HFFc6 (cell line): ENCODE measurements at places on chromosomes 4 and X.

DNA sequence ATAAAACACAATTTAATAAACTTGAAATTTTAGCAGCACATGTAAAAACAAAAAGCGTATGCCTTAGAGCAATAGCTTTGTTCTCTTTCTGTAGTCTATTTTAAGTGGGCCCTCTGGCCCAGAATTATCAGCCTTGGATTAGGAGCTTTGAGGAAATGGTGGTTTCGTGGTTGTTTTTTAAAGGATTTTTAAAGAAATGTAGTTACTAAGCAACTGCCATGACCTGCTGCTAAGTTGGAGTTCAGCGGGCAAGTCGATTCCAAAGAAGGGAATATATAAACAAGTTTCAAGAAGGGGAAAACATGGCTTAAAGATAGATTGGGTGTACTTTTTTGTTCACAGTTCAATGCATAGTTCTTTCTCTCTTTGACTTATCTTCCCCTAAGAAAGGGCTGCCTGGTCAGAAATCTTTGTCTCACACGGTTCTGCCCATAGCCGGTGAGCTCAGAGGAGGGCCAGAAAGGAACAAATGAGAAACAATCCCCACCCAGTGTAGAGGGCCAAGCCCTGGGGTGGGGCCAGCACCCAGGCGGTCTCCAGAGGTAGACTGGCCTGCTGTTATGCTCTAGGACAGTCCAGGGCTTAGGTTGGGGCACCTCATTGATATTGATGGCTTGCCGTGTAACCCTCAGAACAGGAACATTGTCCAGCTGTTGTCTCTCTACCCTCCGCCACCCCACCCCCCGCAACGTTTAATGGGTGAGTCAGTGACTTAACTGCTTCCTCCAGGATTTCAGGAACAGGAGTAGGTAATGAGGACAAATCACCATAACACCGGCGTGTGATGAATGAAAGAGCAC lies 32.5 kb downstream of the DLG3 start:
- DNase-seq, result peak; percentile 49

GRCh38 chrX:50818986-50819385 lies 5.0 kb upstream of the SHROOM4 start:
- DNase-seq, result no peak

- DNase-seq, result no peak
Observed at GRCh38 chr4:82692101-82692780, 106.4 kb downstream of the SCD5 start.

DNA sequence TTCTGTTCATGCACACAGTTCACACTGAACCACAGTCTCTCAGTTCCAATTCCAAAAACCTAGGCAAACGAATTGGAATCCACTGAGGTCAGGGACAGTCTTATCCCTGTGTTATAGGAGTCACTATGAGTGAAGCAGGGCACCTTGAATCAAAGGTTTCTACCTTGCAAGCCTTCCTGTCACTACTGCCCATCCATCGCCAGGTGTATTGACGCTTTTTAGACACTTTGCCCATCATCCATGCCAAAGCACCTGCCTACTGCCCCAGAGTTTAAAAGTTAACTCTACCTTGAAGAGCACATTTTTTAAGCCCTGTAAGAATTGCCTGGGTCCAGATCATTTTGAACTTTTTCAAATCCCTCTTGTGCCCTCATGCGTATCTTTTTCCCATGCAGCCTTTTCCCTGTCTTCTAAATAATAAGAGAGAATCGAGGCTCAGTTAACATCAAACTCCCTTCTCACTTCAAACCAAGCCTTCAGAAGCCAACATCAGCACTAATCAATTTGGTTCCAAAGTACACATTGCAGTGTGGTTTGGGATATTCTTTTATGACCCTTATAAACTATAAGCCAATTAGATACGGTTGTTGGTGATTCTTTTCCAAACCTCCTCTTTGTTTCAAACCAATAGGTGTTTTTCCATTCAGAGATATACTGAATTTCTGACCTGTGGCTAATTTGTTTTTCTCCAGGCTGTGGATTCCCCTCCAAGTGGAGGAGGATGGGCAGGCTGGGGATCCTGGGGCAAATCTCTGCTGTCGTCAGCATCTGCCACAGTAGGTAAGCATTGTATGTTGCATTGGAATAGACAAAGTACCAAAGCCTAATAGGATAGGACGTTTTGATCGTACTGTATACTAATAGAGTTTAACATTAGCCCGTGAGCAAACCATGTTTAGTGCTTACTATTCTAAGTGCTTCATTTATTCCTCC lies 23.7 kb downstream of the FAM114A1 start:
- no peak for DNase-seq

GRCh38 chr4:151921386-151921785 lies 160.6 kb upstream of the GATB start:
- peak; percentile 62 for DNase-seq

- no peak for DNase-seq
Observed at GRCh38 chrX:51608126-51608525, 10.6 kb downstream of the CENPVL3 start.

GRCh38 chr4:17497890-17498523 lies 13.9 kb downstream of the QDPR start:
- no peak for DNase-seq

DNA sequence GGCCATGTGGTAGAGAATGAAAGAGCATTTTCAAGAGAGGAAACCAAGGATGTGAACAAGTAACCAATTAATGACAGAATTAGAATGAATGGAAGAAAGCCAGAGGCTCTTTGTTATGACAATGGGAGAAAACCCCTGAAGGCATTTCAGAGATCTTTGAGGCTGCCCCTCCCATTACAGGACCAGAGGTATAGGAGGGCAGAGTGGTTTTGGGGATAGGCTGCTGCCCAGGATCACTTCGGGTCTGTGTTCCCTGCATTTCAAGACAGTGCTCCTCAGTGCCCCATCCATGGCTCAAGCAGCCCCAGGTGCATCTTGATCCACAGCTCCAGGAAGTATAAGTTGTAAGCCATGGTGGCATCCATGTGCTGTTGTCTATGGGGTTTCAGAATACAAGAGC lies 124.0 kb upstream of the HPF1 start:
- DNase-seq, result no peak

DNA sequence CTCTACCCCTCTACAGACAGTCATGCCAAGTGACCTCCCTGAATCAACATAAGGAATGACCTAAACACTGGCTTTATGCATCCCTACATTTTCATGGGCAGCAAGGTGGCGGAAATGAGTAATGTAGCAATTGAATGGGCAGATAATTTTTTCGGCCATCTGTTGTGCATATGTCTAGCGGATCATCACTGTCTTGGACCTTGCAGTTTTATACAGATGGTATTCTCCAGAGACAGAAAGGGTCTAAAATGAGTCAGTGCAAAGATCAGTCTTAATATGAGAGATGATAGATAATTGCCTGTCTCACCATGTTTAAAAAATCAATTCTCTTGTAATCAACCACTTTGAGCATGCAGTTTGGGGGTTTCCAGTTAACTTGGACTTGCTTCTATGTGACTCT lies 177.3 kb upstream of the DKK2 start:
- peak; percentile 55 for DNase-seq

GRCh38 chr4:128484896-128485295 lies 197.3 kb upstream of the PGRMC2 start:
- no peak for DNase-seq

- DNase-seq, result no peak
Observed at GRCh38 chrX:122203399-122203798, 980.7 kb upstream of the GRIA3 start.

GRCh38 chr4:70885174-70885573 lies 17.0 kb upstream of the MOB1B start:
- DNase-seq, result no peak

GRCh38 chr4:151627491-151627890 lies 133.3 kb downstream of the GATB start:
- DNase-seq, result peak; percentile 33

DNA sequence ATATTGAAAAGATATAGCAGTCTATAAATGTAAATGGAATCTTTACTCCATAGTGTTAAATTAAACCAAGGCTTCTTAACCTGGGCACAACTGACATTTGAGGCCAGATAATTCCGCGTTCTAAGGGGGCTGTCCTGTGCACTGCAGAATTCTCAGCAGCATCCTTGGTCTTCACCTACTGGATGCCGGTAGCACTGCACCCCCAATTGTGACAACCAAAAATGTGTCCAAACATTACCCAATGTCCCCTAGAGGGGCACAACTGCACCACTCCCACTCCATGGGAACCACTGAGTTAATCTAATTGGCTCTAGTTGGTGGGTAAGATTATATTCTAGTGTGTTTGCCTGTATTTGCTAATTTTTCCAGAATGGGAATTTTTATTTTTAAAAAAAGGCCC lies 16.6 kb downstream of the AP1S2 start:
- no peak for DNase-seq

- no peak for DNase-seq
Observed at GRCh38 chr4:27702730-27703431, 842.2 kb downstream of the STIM2 start.

DNA sequence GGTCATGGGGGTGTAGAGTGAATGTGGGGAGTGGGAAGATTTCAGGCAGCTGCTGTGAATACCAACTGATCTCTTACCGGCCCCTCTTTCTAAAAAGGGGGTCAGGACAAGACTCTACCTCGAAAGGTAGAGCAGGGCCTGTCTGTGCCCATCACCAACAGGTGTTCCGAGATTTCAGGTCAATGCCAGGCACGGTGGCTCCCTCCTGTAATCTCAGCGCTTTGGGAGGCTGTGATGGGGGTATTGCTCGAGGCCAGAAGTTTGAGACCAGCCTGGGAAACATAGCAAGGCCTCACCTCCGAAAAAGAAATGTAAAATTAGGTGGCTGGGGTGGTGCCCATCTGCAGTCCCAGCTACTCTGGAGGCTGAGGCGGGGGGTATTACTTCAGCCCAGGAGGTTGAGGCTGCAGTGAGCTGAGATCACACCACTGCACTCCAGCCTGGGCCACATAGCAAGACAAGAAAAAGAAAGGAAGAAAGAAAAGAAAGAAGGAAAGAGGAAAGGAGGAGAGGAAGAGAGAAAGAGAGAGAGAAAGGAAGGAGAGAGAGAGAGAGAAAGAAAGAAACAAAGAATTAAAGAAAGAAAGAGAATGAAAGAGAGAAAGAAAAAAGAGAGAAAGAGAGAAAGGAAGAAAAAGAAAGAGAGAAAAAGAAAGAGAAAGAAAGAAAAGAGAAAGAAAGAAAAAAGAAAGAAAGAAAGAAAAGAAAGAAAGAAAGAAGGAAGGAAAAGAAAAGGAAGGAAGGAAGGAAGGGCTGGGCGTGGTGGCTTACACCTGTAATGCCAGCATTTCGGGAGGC lies 50.1 kb downstream of the CRLF2 start:
- DNase-seq, result no peak

- peak; percentile 9 for DNase-seq
Observed at GRCh38 chrX:7316280-7316679, 168.3 kb upstream of the PUDP start.

DNA sequence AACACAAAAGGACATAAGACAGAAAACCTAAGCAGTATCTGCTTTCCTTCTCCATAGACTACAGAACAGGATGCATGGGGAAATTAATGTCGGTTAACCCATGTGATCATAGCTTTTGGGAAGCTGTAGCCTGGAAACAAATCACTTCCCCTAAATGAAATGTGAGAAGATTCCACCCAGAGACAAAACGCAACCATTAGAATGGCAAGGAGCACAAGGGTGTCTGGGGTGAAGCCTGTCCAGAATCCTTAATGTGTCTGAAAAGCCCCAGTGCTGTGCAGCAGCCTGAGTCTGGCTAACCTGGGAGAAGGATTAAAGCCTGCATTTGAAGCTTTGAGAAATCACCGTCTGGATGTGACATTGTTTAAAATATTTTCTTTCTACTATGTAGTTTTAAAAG lies 213.3 kb downstream of the ANKRD50 start:
- DNase-seq, result no peak

GRCh38 chr4:93303440-93303839 lies 525.1 kb upstream of the ATOH1 start:
- no peak for DNase-seq

DNA sequence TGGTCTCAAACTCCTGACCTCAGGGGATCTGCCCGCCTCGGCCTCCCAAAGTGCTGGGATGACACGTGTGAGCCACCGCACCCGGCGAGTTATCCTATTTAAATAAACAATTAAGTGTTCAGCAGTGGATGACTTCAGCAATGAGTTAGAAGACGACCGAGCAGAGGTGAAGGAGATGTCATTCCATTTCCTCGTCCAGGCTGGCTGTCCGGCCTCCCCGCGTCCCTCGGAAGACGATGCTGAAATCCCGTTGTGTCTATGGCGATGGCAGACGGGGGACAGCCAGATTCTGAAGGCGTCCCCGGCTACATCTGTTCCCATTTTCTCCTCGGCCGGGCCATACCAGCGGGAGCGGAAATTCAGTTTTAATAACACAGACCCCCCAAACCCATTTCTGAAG lies 209.8 kb downstream of the CRLF2 start:
- no peak for DNase-seq

GRCh38 chr4:8544741-8545438 lies 35.3 kb upstream of the GPR78 start:
- no peak for DNase-seq
